PC-9 (cell line): ENCODE measurements at places on chromosomes 5 and 9.
A peak's percentile ranks its signal among the peaks of the same experiment; 100 is the strongest.

GRCh38 chr5:84362061-84362720 is 22.5 kb downstream of the EDIL3 start:
- DNase-seq = no peak
- H3K36me3 ChIP-seq = no peaks in the 10 kb centered on the region
- H3K27ac ChIP-seq = no peak overlapping the region
- H3K27me3 ChIP-seq = no peaks in the 10 kb centered on the region

- DNase-seq = peak; percentile 91
- H3K4me3 ChIP-seq = no peak overlapping the region
- no peaks in the 10 kb centered on the region for H3K27me3 ChIP-seq
- peaks cover 16% of the 10 kb centered on the region for H3K4me1 ChIP-seq
- 0 out of 2 replicates have a peak overlapping the region, but pooled peaks have one; percentile 10 for H3K27ac ChIP-seq
- H3K36me3 ChIP-seq = no peaks in the 10 kb centered on the region
Measured at GRCh38 chr5:96823900-96824380, 16.2 kb upstream of the ERAP1 start.

GRCh38 chr9:95171596-95171995 is 145.9 kb downstream of the FANCC start:
- H3K27me3 ChIP-seq = no peaks in the 10 kb centered on the region
- no peak overlapping the region for H3K27ac ChIP-seq
- no peak for DNase-seq
- 0 out of 2 replicates have a peak, but pooled peaks cover 10% of the 10 kb centered on the region for H3K4me1 ChIP-seq

DNA sequence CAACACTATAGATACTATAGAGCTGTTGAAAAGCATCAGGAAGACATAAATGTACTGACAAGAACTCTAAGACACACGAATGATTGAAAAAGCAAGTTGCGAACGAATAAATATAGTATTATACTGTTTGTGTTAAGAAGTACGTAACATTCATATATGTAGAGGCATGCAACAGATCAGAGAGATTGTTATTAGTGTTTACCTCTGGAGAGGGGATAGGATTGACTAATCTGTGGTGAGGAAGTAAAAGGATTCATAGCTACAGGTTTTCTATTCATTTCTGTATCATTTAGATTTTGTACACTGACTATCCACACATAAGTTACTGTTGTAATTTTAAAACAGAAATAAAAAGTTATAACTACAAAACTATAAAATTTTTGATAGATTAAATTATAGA is 147.6 kb upstream of the SV2C start:
- no peak overlapping the region for H3K4me3 ChIP-seq
- no peaks in the 10 kb centered on the region for H3K4me1 ChIP-seq
- peaks cover 42% of the 10 kb centered on the region for H3K27me3 ChIP-seq
- H3K27ac ChIP-seq = no peak overlapping the region

DNA sequence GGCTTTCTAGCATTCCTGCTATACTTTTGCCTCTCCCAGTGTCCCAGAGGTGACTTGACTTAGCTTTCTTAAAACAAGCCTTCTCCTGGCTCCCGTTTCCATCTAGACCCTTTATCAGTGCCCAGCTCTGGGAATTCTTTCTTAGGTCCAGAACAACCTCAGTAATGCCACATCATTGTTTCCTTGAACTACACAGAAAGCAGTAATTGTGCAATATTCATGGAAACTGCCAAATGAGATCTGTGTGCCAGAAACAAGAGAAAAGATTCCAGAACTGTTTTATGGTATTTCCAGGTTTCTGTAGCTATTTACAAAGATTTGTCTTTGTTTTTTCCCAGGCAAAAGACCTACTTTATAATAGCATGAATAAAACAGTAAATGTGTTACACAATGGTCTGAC is 391.3 kb downstream of the SLCO4C1 start:
- H3K27me3 ChIP-seq = no peaks in the 10 kb centered on the region
- H3K4me1 ChIP-seq = no peaks in the 10 kb centered on the region
- no peak overlapping the region for H3K4me3 ChIP-seq
- no peaks in the 10 kb centered on the region for H3K36me3 ChIP-seq
- no peak overlapping the region for H3K27ac ChIP-seq

GRCh38 chr5:149353911-149354310 is 3.9 kb upstream of the PCYOX1L start:
- peaks cover 13% of the 10 kb centered on the region; the same call in 1 of the 2 replicates for H3K4me1 ChIP-seq
- no peak overlapping the region for H3K27ac ChIP-seq
- no peak overlapping the region for H3K4me3 ChIP-seq

DNA sequence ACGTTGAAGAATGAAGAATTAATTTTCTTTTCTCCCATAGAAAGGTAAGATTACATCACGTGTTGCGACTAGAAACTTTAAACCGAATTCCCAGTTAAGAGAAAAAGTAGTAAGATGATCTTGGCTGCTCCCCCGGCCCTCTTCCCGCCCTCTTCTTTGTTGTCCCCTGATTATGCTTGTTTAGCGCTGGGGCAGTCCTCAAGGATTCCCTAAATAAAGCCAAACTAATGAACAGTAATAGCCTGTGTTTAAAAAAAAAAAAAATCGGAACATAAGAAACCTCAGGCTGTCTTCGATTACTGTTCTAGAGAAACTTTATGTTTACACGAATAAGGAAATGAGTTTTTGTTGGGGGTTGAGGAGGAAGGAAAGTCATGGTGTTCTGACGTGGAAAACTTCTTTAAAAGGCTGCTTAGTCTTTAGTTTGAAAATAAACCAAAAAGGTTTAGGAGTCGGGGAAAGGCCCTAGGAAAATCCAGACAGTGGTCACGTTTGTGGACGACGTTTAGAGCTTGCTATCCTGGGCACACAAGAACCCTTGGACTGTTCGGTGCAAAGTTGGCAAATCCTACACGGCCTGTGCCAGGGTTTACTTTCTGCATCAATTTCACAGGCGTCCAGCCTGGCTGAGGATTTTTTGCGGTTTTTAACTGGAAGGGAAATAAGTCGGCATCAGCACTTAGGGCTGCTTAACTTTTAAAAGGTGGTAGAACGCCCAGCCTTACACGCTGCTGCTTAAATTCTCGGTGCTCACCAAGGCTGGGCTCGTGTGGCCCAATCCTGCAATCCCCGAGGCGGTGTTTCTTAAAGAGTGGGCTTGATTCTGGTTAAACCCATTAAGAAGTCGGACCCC is 1.1 kb upstream of the MAT2B start:
- DNase-seq = peak; percentile 50
- peak overlapping the region; percentile 72 for H3K27ac ChIP-seq
- H3K4me3 ChIP-seq = peak overlapping the region; percentile 92
- peaks cover 29% of the 10 kb centered on the region for H3K4me1 ChIP-seq
- H3K36me3 ChIP-seq = no peaks in the 10 kb centered on the region

- peaks cover 5% of the 10 kb centered on the region for H3K27me3 ChIP-seq
- H3K27ac ChIP-seq = no peak overlapping the region
- no peaks in the 10 kb centered on the region for H3K4me1 ChIP-seq
- no peaks in the 10 kb centered on the region for H3K36me3 ChIP-seq
- no peak for DNase-seq
Measured at GRCh38 chr5:167582283-167582682, 709.2 kb upstream of the WWC1 start.

GRCh38 chr9:70121818-70122436 is 78.3 kb downstream of the MAMDC2 start:
- no peaks in the 10 kb centered on the region for H3K36me3 ChIP-seq
- peaks cover 25% of the 10 kb centered on the region for H3K4me1 ChIP-seq
- H3K27me3 ChIP-seq = no peaks in the 10 kb centered on the region

DNA sequence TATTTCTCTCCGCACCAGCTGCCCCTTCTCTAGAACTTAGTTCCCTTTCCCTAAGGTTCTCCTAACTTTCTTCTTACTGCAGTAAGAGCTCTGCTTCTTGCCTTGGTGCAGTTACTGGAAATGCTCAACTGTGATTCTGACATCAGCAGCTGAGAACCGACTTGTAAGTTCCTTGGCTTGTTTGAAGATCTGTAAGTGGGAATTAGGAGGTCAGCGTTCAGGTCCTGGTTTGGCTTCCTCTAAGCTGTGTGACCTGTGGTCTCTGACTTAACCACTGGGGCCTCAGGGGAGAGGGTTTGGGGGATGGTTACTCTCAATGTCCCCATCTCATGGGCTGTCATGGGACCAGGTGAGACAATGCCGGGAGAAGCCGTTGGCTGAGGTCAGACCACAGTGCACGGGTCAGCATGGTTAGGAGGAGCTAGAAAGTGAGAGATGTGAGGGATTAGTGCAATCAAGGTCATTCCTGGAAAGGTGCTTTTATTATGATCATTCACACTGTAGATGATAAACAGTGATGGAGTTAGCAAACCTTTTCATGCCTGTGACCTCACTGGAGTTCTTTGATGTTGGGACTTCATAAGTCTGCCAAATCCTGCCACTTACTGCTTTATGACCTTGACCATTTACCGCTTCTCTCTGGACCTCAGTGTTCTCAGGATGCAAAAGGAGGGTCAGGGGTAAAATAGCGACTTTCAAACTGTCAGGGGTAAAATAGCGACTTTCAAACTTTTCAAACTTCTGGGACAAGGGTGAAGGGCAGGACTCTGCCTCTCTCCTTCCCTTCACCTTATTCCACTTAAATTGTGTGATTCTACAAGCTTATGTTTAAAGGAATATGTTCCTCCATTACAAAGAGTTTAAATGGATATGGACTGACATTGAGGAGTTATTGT is 7.3 kb downstream of the PAPPA start:
- H3K4me3 ChIP-seq = no peak overlapping the region
- no peak for DNase-seq
- peaks cover 24% of the 10 kb centered on the region for H3K4me1 ChIP-seq
- H3K36me3 ChIP-seq = no peaks in the 10 kb centered on the region
- no peak overlapping the region for H3K27ac ChIP-seq
- no peaks in the 10 kb centered on the region for H3K27me3 ChIP-seq

GRCh38 chr5:33588654-33589372 is 148.0 kb downstream of the TARS1 start:
- H3K4me1 ChIP-seq = no peaks in the 10 kb centered on the region
- DNase-seq = no peak
- peaks cover 18% of the 10 kb centered on the region; the same call in 1 of the 2 replicates for H3K36me3 ChIP-seq
- H3K27ac ChIP-seq = no peak overlapping the region
- H3K4me3 ChIP-seq = no peak overlapping the region
- no peaks in the 10 kb centered on the region for H3K27me3 ChIP-seq

DNA sequence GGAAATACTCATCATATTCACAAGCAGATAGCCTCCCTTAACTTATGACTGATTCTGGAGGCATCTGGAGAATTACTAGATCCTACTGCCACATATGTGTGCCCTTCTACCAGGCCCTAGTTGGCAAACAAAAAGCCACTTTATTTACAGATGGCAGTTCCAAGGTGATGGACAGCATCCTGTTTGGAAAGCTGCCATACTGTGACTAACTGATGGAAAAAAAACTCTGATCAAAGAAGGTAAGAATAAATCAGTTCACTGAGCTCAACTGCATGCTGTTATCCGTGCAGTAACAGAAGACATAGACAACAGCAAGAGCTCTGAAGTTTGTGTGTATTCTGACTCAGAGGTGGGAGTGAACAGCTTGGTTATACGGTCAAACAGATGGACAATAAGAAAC is 279.8 kb upstream of the POU5F2 start:
- H3K27me3 ChIP-seq = no peaks in the 10 kb centered on the region
- H3K4me3 ChIP-seq = no peak overlapping the region
- no peaks in the 10 kb centered on the region for H3K36me3 ChIP-seq
- H3K4me1 ChIP-seq = peaks cover 17% of the 10 kb centered on the region
- H3K27ac ChIP-seq = peak overlapping the region; percentile 41; the same call in 1 of the 2 replicates

GRCh38 chr9:123960965-123961364 is 31.0 kb upstream of the DENND1A start:
- no peak overlapping the region for H3K4me3 ChIP-seq
- no peaks in the 10 kb centered on the region for H3K36me3 ChIP-seq
- H3K27ac ChIP-seq = no peak overlapping the region
- no peaks in the 10 kb centered on the region for H3K4me1 ChIP-seq
- no peak for DNase-seq
- H3K27me3 ChIP-seq = peaks cover 21% of the 10 kb centered on the region

DNA sequence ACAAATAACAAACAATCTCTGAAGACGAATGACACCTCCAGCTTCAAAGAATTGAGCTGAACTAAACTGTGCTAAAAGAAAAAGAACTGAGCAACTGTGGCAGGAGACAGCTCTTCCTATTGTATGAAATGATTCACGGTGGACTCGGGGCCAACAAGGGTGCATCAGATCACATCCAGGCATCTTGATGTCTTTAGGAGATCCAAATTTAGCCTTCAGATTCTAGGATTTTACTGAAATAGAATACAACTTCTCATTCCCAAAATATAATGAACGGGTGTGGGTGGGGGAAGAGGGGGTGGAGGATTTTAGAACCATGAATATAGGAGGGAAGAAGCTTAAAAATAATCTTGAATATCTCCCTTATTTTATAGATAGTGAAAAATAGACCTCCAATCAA is 631.8 kb downstream of the ELAVL2 start:
- DNase-seq = no peak
- H3K36me3 ChIP-seq = no peaks in the 10 kb centered on the region
- H3K27me3 ChIP-seq = no peaks in the 10 kb centered on the region
- H3K4me3 ChIP-seq = no peak overlapping the region
- no peaks in the 10 kb centered on the region for H3K4me1 ChIP-seq

DNA sequence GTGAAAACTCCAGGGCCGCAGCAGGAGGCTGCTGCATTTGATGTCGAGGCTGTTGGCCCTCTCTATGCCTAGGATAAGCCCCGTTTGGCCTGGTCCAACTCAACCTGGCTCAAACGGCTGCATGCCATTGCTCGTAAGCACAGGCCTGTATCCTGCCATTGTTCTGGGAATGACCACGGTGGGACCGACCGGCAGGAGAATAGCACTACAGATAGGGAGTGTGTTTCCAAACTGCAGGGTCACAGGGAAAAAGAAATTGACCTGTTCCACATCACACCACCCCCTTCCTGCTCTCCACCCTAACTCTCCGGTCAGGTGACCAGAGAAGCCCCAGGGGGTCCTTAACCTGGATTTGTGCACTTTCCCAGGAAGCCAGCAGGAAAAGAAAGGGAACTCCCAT is 278.7 kb upstream of the KLF4 start:
- no peak overlapping the region for H3K27ac ChIP-seq
- H3K4me1 ChIP-seq = no peaks in the 10 kb centered on the region
- DNase-seq = no peak

GRCh38 chr5:132635873-132636272 is 22.1 kb upstream of the IL13 start:
- H3K36me3 ChIP-seq = peaks cover 8% of the 10 kb centered on the region; the same call in 1 of the 2 replicates
- DNase-seq = no peak
- H3K27ac ChIP-seq = no peak overlapping the region
- no peak overlapping the region for H3K4me3 ChIP-seq

- H3K36me3 ChIP-seq = no peaks in the 10 kb centered on the region
- H3K27me3 ChIP-seq = no peaks in the 10 kb centered on the region
- no peak for DNase-seq
- no peak overlapping the region for H3K27ac ChIP-seq
- H3K4me1 ChIP-seq = peaks cover 31% of the 10 kb centered on the region
Measured at GRCh38 chr9:113154471-113154870, 3.7 kb downstream of the SLC31A2 start.
